ENCODE measurements at places on chromosomes 12 and 14. TPM values are rescaled to one million over a fixed set of nuclear protein-coding genes. Genes with fewer than 3 reads are reported as not detected.

KRT4 gene
- not detected for total RNA-seq

KRT75 gene
- not detected for total RNA-seq

GRCh38 chr14:88748288-88748687, 44.5 kb downstream of the EML5 start:
- no peak for DNase-seq

DNA sequence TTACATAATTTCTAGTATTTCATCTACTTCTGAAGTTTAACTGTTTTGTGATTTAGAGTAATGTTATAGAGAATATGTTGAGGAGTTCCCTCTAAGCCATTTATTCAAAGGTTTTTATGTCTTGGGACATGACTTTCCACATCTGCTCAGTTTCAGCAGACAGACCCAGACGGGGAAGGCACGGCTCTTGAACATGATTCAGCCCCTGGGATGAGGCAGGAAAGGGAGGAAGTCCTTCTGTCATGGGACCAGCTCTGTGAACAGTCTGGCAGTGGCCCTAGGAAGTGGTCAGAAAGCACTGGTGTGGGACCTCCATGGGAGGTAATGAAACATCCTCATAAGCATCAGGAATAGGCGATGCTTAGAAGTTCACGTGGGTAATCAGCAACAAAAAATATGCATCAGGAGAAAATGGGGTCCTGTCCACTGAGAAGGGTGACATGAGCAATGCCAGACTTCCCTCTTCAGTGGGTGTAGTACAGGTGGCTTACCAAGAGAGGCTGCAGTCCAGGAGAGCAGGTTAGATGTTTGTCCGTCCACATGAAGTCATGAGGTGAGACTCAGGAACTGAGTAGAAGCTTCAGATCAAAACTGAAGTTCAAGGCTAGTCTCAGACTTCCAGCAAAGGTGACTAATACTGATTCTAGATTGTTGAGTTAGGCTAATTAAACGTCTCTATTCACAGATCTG, 248.5 kb downstream of the IPO8 start:
- no peak for DNase-seq

- peak; percentile 44 for DNase-seq
These were observed 89.7 kb downstream of the TMCC3 start for GRCh38 chr12:94560431-94561221.

GRCh38 chr14:105914738-105915385, 388.5 kb downstream of the TMEM121 start:
- no peak for DNase-seq

GRCh38 chr12:42236017-42236416, 2.0 kb downstream of the YAF2 start:
- DNase-seq, result no peak

DNA sequence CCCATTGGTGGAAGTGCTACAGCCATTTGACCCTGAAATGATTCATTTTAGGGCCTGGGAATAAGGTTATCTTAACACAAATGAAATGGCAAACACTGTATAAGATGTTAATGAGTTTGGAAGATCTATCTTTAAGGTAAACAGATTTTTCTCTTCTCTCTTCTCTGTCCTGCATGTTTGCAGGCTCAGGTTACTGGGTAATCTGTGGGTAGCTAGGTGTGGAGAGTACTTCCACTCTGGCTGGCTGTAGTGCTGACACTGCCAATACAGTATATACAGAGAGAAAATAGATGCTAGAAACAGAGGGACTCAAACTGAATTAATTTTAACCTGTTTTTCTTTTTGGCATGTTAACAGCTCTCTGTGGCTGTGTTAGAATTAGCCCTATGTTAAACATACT, 84.6 kb downstream of the SLC38A6 start:
- DNase-seq, result no peak

DNA sequence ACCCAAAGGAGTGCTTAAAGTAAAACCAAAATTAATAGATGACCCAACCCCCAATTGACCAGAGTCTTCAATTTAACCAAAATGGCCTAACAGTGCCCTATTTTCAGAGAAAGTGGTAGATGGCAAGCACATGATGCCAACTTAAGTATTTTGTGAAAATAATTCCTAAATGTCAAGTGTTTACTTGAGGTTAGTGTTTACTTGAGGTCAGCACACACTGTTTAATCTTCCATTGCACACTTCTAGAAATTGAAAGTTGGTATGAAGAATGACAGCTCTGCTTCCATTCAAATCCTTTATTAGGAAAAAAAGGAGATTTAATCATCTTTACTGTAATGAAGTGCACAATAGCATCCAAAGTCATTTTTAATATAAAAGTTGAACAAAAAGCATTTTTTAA, 25.9 kb upstream of the CAND1 start:
- no peak for DNase-seq

GARIN6 gene
- total RNA-seq, result not detected

DNA sequence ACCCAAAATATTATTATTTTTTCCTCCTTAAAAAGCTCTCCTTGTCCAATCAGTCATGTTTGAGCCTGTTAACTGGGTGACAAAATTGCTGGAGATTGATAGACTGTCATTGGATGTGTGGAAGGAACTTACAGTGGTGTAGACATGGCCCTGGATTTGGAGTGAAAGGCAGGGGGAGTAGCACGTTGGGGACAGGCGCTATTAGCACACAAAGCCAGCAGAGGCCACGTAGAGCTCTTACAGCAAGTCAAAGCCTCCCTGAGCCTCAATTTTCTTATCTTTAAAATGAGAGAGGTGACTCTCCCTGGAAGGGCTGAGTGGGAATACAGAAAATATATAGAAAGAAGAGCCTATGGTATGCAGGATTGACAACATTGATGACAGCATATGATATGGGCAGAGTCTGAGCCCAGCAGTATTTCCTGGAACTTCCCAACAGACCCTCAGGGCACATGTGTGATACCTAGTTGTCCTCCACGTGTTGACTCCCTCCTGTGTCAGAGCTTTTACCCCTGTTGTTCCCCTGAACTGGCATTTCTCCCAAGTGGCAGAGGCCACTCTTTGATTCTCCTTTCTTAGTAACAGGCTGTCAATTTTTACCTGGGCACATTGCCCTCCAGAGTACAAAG, 504.9 kb downstream of the VRK1 start:
- DNase-seq, result no peak

DNA sequence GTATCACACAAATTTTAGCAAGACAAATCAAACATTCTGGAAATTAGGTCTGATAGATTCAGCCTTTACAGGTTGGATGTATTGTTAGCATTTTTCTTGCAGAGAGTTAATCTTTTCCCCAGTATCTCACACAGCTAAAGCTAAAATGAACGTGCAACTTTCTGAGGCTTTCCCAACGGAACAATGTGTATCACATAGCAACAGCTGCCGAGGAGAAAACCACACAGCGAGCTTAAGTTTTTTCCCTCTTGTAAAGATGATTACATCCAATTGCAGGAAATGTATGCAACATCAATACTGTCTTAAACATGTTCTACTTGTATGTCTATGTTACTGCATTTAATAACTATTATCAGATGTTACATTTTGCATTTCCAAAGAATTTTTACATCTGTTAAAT, 182.2 kb downstream of the CCDC59 start:
- no peak for DNase-seq

All from endothelial cell of umbilical vein (primary cell).